ENCODE measurements at places on chromosomes 1 and 21.

GRCh38 chr1:108512239-108513043 lies 47.5 kb upstream of the EEIG2 start:
- no peak for DNase-seq

GRCh38 chr1:244384066-244384465 lies 67.6 kb downstream of the ADSS2 start:
- DNase-seq: no peak

- no peak for DNase-seq
Observed at GRCh38 chr1:12573015-12573825, 44.8 kb downstream of the DHRS3 start.

GRCh38 chr1:79042117-79042516 lies 35.6 kb upstream of the ADGRL4 start:
- no peak for DNase-seq

DNA sequence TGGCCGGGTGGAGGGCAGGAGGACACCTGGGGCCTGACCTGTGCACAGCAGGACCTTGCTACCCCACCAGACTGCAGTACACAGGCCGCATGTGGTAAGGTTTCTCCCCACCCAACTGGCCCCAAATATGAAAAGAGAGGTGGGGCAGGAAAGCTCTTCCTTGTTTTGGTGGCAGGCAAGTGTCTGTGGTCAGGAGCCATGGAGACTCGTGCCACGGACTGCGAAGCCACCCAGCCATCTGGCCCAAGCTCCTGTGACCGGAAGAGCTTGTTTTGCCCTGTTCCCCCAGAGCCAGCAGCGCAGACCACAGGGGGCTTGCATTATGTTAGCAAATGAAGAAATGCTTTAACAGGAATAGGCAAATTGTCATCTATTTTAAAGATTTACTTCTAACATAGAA lies 54.9 kb downstream of the OLIG1 start:
- no peak for DNase-seq

- no peak for DNase-seq
Observed at GRCh38 chr21:43716376-43717165, 2.4 kb upstream of the PDXK start.

GRCh38 chr1:225941187-225941941 lies at the start of gene LEFTY2:
Gene LEFTY2, minus strand, starts transcription at chr1:225941220. Its CDS starts 80 bp downstream, at chr1:225941140.
- DNase-seq: no peak

DNA sequence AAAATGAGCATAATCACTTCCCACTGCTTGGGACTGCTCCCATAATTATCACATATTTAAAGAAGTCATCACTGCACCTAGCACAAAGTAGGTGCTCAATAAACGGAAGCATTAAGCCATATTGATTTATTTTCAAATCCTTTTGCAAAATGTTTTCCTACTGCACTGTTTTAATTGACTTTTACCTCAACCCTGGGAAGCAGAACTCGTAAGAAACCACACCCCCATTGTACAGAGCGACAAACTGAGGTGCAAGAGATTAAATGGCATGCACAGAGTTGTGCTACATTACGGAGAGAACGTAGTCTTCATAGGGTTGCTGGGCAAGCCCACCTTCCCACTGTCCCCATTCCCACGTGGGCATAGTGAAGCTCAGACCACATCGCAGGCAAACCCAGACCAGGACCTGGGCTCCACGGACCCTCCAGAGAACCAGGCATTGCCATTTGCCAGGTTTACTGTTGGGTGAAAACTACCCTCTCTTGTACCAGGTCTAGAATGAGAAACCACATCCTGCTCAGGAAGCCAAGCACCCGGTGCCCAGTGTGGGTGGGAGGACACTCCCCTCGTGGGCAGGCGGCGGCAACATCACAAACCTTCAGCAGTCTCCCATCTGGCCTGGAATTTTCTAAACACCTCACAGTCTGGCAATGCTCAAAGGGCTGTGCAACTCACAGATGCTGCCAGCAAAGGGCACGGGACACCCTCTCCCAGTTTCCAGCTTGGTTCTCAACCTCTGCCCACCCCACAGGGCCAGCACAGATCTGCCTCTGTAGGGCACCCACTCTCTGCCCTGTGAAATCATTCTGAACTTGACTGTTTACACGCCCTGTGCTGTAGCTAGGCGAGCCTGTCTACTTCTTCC lies 8.2 kb downstream of the IFFO2 start:
- DNase-seq: peak; percentile 91

DNA sequence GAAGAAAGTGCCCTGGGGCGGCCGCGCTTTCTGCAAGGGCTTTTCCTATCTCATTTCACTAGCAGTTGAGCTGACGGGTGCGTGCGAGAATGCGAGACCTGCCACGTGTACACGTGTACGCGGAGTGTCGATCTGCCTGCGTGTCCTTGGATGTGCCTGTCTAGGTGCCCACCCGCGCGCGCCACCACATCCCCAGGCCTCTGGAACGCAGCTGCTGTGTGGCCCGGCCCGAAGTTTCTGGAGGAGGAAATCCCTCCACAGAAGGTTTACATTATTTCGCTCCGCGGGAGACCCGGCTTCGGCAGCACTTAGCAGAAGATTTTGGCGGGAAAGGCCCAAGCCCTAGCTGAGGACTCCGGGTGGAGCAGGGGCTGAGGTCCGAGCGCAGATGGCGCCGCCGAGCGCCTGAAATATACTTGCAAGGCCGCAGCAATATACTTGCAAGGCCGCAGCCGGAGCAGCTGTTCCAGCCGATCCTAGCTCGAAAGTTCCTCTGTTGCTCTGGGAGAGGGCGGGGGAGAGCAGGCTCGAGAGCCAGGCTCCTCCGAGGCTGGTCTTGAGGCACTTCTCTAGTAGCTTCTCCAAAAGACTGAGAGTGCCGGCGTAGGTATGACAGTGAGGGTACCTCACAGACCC lies 3.9 kb downstream of the TBX15 start:
- DNase-seq: no peak

DNA sequence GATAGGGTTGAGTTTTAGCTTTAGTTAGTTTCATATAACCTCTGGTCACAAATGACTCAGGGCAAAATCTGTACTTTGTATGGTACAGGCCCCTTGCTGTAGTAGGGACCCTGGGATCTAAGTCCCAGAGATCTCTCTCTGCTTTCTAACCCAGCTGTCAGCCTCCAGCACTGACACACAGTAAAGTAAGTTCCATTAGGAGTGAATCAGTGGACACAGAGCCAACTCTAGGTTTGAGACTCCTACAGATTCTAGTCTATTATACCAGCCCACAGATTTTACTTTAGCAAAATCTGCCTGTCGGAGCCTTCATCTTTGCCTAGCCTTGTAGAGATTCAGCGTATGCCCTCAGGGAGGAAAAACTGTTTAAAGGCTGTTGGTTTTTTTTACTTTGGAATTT lies 52.5 kb downstream of the ANGPTL1 start:
- no peak for DNase-seq

GRCh38 chr21:43733529-43734071 lies 14.7 kb downstream of the PDXK start:
- DNase-seq: peak; percentile 63

DNA sequence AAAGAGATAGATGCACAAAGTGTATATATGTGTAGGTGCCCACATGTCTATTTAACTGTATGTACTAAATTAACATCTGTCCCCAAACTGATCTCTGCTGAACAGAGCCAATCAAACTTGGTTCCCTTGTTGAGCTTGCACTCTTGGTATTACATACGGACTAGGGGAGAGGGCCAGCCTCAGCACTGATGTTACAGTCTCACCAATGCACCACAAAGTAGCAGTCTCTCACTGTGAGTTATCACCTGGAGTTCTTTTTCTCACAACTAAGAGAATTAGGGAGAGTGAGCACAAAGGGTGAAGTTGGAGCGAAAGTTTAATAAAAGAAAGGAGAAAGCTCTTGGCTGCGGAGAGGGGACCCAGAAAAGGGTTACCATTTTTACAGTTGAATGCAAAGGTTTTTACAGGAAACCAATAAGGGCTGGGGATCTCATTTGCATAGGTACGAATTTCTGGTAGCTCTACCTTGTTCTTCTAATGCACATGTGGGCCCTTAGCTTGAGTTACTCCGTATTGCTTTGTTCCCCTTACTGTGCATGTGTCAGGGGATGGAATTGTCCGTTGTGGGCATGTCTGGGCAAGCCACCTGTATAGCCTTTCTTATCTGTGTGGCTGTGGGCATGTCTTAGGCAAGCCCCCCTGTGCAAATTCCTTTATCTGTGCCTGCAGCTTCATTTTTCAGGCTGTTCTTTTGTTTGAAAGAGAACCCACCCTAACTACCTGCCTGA lies 13.3 kb upstream of the CHI3L2 start:
- no peak for DNase-seq

DNA sequence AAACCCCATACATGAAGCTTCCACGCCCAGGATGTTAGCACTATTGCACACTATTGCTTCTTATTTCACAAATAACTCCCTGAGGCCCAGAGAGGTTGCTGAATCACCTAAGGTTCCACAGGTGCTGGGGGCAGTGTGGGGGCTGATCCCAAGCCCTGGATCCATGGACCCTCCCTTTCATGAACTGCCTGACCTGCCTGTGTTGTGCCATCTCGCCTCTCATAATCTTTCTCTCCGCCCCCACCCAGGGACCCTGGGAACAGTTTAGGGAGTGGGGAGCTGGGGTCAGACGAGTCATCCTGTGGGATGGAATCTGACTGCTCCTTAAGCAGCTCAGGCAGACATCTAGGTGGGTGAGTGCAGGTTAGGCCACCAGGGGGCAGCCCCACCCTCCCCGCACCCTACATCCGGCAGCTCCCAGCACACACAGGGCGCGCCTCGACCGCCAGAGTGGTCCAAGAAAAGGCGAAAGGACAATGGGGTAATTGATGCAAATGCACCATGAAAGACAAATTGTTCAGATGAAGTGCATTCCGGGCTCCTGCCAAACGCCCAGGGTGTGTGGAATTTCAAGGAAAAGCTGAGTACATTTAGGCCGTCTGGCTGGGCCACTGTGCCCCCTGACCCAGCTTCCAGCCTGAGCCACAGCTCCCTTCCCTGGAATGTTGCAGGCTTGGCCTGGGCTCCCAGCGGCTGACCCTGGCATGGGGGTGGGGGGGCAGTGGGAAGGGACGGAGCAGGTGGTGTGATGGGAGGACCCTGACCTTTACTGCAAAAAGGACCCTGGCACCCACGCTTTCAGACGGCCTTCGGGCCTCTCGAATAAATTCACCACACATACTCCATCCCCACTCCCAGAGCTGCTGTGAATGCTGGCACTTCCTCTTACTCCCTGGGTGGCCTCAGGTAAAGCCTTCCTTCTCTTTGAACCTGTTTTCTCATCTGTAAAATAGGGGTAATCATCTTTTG lies 20.8 kb downstream of the PHLDA3 start:
- peak; percentile 70 for DNase-seq

DNA sequence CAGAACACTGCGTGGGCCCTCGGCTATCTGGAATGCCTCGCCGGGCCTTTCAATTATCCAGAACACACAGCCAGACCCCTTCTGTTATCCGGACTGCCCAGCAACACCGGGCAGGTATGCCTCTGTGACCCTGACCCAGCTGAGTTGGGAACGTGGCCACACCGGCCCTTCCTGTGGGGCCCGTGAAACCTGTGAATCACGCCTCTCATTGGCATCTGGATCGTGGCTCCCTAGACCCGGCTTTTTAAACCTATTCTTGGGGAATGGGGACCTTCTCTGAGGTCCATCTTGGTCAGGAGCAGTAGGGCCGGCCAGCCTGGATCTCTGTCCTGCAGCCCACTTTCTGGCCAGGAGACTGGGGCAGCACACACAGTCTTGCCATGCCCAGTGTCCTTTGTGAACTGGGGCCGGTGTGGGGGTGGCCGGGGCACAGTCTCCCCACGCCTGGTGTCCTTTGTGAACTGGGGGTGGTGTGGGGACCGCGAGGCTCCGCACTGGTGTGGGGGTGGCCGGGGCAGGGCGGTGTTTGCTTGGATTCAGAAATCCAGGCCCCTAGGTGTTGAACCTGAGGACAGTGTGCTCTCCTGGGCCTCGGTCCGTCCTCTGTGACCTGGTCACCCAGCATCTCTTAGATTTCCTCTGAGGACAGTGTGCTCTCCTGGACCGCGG lies 11.1 kb downstream of the COL18A1 start:
- DNase-seq: no peak

GRCh38 chr1:20632386-20632785 lies 872 bp upstream of the PINK1 start:
- DNase-seq: no peak

All from CD8-positive, alpha-beta T cell (primary cell).